WERI-Rb-1 (cell line): ENCODE measurements at places on chromosomes 4 and X.
A peak's percentile ranks its signal among the peaks of the same experiment; 100 is the strongest.

DNA sequence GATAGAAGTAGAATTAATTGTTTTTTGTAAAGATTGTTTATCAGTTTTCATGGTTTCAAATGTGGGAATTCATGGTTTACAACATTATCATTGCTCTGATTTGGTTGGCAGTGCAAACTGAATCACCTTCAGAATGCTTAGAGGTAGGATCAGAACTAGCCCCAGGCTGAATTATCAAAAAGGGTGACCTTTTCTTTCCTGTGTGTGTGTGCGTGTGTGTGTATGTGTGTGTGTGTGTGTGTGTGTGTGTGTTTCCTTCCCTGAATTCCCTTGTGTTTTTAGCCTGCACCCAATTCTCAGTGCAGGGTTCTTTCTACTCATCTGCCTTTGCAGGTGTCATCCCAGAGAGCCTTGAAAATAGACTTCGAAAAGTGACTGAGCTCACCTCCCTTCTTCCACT, 125.0 kb downstream of the BMPR1B start:
- DNase-seq = no peak

DNA sequence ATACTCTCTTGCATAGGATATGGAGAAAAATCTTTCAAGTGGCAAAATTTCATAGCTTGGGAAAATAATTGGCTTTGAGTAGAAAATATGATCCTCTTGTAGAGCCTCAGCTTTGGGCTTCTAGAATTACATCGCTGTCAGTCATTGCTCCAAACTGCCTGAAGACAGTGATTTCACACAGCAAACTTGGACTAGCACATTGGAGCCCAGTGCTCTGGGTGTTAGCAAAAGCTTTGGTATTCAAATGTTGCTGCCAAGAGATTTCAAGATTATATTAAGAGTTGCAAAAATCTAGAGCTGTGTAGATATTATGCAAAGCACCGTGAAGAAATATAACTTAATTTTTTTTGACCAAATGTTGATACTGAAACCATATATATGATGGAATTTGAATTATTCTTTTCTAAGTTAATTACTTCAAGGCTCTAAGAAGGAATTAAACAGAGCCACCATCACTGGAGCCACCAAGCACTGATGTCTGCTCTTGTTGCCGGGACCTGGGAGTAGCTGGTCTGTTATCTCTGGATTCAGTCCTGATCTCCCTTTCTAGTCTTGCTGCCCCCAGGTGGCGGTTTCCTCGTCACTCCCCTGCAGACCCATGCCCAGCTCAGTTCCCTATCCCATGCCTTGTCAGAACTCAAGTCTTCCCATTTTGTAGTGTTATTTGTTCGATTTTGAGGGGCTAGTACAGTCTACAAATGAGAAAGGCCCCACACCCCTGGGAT, 260.7 kb upstream of the SFRP2 start:
- DNase-seq = peak; percentile 78

DNA sequence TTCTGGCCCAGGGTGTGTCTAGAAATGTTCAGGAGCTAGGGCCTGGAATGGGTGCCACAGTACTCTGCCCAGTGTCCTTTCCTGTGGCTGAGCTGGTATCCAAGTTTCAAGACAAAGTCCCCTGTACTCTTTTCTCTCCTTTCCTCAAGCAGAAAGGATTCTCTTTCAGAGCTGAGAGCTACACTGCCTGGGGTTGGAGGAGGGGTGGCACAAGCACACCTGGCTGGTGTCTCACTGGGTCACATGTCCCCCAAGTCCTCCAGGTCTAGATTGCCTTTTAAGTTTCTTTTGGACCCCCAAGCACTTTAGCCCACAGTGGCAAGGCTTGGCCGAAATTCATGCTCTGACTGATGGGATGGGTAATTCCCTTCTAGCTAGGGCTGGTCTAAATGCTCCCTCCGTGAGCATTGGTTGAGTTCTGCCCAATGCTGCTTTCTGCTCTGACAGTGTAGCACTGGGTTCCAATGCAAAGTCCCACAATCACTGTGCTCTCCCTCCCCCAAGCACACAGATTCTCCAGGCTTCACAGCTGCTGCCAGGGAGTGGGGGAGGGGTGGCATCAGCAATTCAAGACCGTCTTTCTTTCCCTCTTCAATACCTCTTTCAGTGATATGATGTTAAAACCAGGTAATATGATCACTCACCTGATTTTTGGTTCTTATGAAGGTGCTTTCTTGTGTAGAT, 47.8 kb downstream of the BEX3 start:
- DNase-seq = no peak

DNA sequence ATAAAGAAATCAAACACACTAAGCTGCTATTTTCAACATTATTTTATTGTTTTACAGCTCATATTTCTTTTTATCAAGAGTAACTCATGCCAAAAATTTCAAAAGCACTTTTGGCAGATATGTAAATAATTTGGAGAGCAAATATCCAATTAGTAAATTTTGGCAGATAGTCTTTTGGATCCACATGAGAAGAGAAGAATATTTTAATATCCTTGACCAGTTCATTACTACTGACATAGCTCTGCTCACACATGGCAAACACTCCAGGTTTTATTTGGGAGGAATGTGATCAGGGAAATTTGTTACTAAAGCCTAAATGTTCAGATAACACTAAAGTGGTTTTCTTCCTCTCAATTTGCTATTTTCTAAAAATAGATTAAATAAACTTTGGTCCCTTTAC, 1054.3 kb downstream of the FAT4 start:
- no peak for DNase-seq

GRCh38 chr4:58406762-58407161, 1296.6 kb upstream of the IGFBP7 start:
- no peak for DNase-seq

DNA sequence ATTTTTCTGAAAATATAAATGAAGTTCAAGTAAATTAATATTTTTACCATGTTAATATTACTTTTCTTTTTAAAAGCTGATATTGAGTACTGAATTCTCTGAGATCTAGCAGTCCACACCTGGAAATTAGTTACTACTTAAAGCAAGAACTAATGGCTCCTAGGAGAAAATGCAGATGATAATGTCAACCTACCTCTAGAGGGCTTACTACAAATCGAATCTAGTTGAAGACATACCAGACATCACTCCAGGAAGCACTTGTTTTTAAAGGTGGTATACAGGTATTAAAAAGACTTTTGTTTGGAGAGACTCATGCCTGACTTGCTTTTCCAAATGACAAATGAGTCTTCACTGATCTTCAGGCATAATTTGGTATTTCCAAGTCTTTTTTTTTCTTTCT, 516.4 kb upstream of the BOD1L1 start:
- no peak for DNase-seq

DNA sequence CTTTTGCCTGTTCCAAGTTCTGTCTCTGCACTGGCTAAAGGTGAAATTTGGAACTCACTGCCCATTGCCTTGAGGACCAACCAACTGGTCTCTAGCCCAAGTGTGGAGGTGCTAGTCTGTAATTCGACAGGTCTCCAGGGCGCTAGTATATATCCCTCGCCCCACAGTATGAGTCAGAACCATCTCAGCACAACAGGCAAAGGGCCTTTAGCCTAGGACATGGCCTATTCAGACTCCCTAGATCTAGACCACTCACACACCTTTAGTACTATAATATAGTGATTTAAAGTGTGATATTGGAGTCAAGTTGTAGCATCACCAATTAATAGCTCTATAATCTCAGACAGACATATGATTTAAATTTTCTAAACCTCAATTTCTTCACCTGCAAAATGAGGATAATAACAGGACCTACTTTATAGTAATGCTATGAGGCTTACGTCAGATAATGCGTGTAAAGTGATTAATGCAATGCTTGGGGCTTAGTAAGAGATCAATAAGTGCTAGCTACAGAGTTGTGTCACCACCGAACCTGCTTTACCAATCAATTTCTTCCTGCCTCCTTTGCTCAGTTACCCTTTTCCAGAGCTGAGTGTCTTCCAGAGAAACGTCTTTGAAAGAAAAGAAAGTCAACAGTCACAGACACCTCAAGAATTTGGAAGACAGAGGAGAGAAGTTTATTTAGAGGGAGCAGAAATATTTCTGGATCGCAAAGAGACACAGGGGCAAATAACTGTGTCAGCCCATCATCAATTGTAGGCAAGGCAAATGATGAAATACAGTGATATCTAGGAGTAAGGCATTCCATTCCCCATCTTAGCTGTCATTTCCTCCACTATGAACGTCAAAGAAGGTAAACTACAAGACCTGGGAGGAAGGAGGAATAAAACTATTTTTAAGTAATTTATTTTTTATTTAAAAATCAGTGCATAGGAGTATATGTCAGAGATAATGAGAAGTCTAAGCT, 2.3 kb downstream of the NOX1 start:
- DNase-seq = no peak

- DNase-seq = peak; percentile 4
These were observed 11.2 kb upstream of the ADD1 start for GRCh38 chr4:2832309-2832980.

DNA sequence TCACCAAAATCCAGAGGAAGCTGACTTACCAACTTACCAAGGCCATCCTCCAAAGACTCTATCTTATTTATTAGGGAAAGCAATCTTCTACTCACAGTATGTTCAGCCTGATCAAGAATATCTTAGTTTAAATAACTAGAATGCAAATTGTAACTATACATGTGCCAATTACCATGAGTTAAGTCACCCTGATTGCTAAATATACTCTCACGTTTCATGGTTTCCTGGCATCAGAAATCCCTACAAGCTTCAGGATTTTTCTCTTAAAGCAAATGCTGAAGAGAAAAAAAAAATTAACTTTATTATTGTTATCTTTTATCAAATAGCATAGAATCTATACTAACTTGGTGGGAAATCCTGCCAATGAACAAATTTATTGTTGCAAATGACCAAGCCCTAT, 63.0 kb upstream of the MXD4 start:
- DNase-seq = no peak

- DNase-seq = no peak
These were observed 37.4 kb downstream of the GPR143 start for GRCh38 chrX:9728261-9728660.

- no peak for DNase-seq
These were observed 31.8 kb downstream of the PLAC1 start for GRCh38 chrX:134626434-134626833.

- DNase-seq = no peak
These were observed 2037.9 kb upstream of the TENM3 start for GRCh38 chr4:180205276-180205675.

DNA sequence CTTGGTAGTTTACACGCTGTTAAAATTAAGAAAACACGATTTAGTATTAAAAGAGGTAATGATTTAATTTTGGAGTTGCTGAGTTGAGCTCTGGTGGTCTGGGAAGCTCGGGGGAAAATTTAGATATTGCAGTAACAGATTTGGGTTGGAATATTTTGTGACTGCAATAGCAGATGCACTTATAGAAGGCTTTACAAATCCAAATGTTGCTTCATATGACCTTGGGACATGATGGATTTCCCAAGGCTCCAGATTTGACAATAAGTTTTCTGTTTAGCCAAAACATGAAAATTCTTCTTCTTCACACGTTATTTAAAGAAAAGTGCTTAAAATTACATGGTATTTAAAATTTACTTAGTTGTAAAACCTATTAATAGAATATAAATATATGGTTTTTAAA, 302.0 kb downstream of the SPRY1 start:
- no peak for DNase-seq

DNA sequence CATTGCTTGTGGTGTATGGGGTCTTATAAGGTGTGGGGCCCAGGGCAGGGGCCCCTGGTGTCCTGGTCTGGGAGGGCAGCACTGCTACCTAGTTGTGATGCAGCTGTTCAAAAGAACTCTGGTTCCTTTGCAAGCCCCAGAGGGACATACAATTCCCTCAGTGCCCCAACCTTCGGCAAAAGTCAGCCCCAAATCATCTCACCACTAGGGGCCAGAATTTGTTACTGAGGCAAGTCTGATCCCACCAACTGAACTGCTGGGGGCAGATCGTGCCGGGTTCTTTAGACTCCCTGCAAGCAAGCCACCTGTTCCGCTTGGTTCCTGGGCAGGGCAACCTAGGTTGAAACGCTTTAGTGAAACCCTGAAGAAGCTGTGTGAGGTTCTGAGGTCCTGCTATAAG, 180.1 kb upstream of the S100G start:
- no peak for DNase-seq

DNA sequence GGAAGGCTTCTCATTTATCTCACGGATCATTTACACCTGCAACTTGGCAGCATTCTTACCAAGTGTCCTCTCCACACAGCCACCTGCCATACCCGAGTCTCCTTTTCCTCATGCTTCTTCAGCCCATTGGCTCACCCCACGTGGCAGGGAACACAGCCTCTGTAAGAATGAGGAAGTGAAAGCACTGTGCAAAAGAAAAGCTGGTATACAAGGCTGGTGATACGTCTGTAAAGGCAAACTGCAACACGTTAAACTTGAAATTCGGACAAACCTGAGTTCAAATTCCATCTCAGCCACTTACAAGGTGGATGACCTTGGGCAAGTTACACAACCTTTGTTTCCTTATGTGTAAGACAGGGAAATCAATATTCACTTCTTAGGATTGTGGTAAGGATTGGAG, 164.0 kb upstream of the RASGEF1B start:
- DNase-seq = no peak

DNA sequence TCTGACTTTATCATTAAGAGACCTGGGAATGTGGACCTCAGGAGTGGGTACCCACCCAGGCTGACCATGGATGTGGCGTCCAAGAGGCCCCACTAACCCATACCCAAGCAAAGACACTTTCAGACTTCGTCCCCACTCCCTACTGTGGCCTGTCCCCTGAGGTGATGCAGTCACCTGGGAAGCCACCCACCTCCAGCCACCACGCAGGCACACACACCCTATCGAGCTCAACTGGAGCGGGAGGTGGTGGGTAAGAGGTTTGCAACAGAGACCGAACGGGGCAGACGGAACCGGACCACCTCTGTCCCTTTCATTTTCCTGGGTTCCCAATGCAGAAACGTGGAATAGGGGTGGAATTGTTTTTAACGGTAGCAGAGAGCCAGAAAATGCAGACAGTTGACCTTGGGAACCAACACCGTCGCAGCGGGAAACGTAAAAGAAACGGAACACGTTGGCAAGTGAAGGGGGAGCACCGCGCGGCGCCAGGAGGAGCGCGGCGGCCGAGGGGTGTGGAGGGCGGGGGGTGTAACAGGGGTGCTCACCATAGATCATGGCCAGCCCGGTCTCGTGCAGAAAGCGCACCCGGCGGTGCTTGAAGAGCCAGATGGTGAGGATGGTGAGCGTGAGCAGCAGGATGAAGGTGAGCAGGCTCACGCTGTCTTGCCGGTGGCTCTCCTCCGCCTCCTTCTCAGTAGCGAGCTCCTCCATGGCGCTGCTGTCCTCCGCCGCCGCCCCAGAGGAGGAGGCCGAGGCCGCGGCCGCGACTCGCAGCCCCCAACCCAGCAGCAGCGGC, 559 bp downstream of the SLC9A7 start:
- DNase-seq = peak; percentile 22

DNA sequence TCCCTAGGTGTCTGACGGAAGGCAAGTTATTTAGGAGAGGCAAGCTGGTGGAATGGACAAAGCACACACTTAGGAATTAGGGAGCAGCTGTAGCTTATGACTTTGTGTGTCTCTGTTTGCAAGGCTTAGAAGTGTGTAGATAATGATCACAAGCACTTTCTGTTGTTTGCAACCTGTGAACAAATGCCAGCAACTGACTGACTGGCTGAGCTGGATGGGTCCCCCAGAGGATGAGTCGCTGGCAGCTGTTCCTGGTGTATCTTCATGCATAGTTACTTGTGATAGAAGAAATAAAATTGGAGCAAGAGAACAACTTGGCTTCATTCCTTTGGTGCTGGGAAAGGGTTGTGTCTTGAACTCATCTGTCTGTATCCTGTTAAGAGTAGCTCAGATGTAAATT, 64.2 kb upstream of the BEND4 start:
- DNase-seq = no peak
